ENCODE measurements at places on chromosomes 6 and 20.

DNA sequence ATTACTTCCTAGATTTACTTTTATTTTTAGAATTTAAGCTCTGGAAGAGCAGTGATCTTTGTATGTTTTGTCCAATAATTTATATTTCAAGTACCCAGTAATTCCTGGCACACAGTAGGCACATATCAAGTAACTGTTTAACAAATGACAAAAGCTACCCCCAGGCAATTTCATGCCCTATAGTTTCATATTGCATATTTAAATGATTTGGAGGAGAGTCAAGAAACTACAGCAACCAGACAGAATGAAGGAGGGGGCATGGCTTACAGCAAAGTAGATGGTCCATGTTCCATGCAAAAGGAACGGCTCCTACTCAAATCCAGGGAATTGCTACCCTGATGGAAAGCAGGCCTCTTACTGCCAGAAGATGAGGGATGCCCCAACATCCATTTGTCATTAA is 113.5 kb downstream of the ARHGAP18 start:
- no peak for DNase-seq

- DNase-seq, result no peak
These were observed 63.0 kb downstream of the GPR6 start for GRCh38 chr6:110041126-110041525.

DNA sequence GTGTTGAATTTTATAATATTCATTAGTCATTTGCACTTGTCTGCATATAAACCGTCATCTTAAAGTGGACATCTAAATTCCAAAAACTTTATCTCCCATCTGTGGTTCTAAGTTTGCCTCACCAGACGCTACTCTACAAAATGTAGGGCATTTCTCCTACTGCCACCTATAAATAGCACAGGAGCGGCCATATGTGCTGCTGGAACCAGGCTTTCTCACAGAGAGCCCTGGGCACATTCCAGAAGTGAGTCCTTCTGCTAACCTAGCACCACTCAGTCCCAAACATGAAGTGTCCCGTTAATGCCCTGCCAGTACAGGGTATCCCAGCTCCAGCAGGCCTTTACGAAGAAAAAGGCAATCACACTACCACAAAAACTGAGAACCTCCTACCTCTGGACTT is 153.7 kb downstream of the TMEM242 start:
- no peak for DNase-seq

DNA sequence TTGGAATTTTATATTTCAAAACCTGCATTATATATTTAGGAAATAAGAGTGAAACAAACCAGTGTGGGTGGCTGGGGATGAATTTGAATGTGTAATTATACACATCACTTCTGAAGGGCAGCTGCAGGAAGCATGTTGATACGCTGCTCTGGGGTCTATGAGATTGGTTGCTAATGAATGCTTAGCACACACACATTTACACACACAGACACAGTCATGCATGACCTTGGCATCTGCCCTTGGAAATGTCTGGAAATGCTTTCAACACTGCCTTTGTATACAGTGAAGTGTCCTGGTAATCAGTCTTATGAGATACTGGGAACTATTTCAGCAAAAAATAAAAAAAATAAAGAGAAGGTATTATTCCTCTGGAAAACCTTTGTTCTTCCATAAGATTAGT is 83.4 kb downstream of the ELOVL4 start:
- DNase-seq, result no peak

- no peak for DNase-seq
These were observed 24.0 kb downstream of the PTGIS start for GRCh38 chr20:49543858-49544437.

All from retinal pigment epithelial cell (primary cell).